ENCODE measurements at places on chromosomes 1 and 21.

GRCh38 chr1:100253552-100253951 is 3.9 kb upstream of the DBT start:
- DNase-seq = no peak

- no peak for DNase-seq
Observed at GRCh38 chr1:20184481-20184900, 1.4 kb upstream of the UBXN10 start.

GRCh38 chr1:116508085-116508983 is 62.5 kb downstream of the CD58 start:
- DNase-seq = no peak

GRCh38 chr1:41653574-41653973 is 169.1 kb upstream of the EDN2 start:
- no peak for DNase-seq

GRCh38 chr1:71086331-71086730 is 5.5 kb upstream of the ZRANB2 start:
- no peak for DNase-seq

Measured in NCI-H1105 (cell line).